Lower leg skin (tissue), 4 donors: ENCODE measurements at places on chromosomes 5 and 9. TPM values are rescaled to one million over a fixed set of nuclear protein-coding genes. Genes with fewer than 3 reads are reported as not detected.

Gene TSSK1B
- total RNA-seq = 0.11 TPM

Gene IRF1
- total RNA-seq = 14.4 TPM

Gene RGS14
- 28.6 TPM for total RNA-seq

Gene CCL28
- total RNA-seq = 17.3 TPM

- no peak for DNase-seq
Observed at GRCh38 chr9:125436613-125437443, 175.2 kb downstream of the GAPVD1 start.

- DNase-seq = no peak
Observed at GRCh38 chr9:104091116-104091515, 3.0 kb upstream of the SMC2 start.

GRCh38 chr5:124906339-124907097 lies 160.1 kb upstream of the ZNF608 start:
- peak; percentile 86 for DNase-seq

GRCh38 chr9:129539446-129539845 lies 81.5 kb downstream of the C9orf50 start:
- no peak for DNase-seq

- peak; percentile 94 for DNase-seq
Observed at GRCh38 chr9:133742849-133743444, 4.8 kb upstream of the SARDH start.

- no peak for DNase-seq
Observed at GRCh38 chr5:133741818-133742355, 129.5 kb upstream of the FSTL4 start.
